ENCODE measurements at places on chromosomes 6 and 20.

DNA sequence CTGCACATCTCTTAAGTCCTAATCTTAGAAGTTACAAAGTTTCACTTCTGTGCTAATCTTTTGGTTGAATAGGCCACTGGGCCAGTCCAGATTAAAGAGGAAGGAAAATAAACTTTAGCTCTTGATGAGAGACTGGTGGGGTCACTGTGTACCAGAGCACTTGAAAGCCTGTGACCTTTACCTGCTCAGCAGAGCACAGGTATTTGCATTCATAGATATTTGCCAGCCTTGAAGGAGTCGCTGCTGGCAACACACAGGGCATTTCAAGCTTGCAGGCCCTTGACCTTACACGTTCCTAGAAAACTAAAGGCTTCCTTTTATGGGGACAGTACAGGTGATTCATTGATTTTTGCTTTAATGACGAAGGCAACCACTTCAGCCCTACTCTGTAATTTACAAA lies 108.4 kb upstream of the SLC22A23 start:
- no peak for DNase-seq

DNA sequence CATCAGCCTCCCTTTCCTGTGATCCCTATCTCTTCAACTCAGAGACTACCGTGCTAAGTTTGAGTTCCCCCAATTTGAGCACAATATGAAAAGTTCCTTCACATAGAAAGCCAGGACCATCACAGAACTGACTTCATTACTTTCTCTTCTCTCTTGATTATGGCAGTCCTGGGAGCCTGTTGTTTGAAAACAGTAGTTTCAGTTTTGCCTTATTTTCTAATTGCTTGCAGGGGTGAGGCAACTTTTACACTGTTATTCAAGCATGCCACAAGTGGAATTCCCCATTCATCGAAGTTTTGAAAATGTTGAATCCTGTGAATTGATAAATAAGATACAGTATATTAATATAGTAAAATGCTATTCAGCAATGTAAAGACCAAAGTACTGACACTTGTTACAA lies 569.7 kb upstream of the MARCKS start:
- DNase-seq = no peak

DNA sequence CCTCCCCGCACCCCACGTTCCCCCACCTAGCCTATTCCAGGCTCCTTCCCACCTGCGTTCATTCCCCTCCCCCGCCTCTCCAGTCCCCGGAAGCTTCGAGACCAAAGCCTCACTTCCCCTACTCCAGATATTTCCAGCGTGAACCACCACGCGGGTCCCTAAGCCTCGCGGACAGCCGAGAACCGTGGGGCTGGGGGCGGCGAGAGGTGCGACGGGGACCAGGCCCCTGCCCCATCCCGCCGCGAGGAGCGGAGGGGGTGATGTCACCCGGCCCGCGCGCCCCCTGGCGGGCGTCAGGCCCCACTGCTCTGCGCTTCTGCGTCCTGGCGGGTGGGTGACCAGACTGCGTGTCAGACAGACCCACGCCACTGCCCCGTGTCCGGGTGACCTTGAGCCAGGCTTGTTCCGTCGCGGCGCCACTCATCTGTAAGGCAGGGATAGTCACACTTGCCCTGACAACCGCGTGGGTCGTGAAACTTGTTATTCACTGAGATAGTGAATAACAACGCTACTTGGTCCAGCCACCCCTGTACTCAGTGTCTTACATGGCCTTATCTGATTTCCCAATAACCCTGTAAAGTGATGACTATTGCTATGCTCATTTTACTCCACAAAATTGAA lies 9.0 kb upstream of the HSP90AB1 start:
- DNase-seq = peak; percentile 84

- DNase-seq = no peak
Measured at GRCh38 chr20:54209216-54209813, 1.4 kb downstream of the PFDN4 start.

GRCh38 chr6:90947184-90948064 lies 360.6 kb upstream of the MAP3K7 start:
- DNase-seq = no peak

DNA sequence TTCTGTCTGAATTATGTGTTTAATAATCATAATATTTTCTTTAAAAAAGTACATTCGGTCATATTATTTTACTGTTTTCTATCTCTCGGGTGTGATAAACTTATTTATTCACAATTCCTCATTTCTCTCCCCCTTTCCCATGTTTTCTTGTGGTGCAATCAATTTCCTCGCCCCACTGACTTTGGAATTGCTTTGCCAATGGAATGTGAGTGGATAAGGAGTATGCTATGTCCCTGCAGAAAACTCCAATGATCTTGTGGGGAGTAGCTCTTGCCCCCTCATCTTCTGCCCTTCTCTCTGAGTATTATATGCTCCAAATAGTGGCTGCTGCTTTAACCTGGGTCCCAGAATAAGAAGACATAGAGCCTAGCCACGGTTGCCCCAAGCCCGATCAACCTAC lies 64.1 kb downstream of the HMGN3 start:
- no peak for DNase-seq

GRCh38 chr20:51631011-51631950 lies 88.8 kb upstream of the NFATC2 start:
- peak; percentile 65 for DNase-seq

GRCh38 chr20:54061101-54061881 lies 9.1 kb downstream of the BCAS1 start:
- DNase-seq = no peak

DNA sequence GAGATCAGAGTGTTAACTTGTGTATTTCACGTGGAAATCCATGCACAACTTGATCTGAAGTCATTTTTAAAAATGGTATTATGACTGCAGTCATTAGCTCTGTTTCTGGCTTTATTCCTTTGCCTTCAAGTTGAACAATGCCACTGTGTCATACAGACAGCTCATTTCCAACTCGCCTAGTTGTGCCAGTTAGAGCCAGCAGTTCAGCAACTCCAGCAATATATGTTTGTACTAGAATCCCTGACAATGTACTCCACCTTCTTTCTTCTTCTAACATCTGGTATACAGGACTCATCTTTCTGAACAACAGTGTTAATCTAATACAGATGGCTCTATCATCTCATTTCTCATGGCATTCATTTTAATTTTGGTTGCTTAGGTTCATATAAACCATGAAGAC lies 418.3 kb upstream of the POU3F2 start:
- no peak for DNase-seq

DNA sequence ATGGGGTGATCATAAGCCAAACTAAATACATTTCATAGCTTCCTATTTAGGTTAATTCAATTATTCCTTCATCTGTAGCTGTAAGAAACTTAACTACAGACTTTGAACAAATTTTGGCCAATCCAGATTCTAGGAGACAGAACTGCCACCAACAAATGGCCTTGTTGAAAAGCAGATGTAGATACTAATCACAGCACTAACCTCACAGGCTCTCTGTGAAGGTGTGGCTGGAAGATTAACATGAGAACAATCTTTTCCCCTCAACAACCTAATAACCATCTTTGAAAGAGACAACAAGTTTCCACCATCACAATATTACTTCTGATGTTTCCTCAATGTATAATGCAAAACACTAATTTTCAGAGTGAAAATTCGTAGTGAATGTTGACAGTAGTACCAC lies 87.8 kb downstream of the SESN1 start:
- no peak for DNase-seq

DNA sequence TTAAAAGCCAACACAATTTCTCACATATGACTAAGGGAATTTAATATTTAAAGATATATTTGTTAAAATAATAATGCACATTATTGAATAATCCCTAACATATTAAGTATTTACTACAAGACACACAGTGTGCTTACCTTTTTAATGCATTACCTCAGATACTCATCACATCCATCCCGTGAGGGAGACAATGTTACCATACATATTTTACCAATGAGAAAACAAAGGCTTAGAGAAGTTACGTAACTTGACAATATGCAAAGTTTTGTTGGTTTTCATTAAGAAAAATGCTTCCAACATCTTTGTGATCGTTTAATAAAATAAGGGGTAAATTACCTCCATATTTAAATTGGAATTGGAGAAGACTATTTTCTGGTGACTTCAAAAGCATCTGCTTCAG lies 4.3 kb downstream of the IFNGR1 start:
- no peak for DNase-seq

- no peak for DNase-seq
Measured at GRCh38 chr6:67639161-67639560, 995.9 kb upstream of the ADGRB3 start.
